ENCODE measurements at places on chromosomes 4 and X. TPM values are rescaled to one million over a fixed set of nuclear protein-coding genes. Genes with fewer than 3 reads are reported as not detected.

DNA sequence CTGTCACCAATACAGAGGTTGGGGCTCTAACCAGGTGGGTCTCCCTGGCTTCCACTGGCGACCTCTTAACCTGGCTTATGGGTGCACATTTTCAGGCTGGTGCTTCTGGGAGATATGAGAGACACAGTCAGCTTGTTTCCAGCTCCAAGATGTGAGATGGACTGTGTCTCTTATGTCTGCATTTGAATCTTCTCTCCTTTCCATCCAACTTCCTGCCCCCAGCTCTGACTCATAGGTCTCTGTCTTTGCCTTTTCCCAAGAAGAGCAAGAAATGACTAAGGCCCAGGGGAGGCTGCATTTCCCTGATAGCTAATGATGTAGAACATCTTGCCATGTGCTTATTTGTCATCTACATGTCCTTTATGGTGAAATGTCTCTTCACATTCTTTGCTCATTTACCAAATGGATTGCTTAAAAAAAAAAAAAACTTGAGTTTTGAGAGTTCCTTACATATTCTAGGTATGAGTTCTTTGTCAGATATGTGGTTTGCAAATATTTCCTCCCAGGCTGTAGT, 3.2 kb upstream of the UXT start:
- no peak for ATAC-seq

DNA sequence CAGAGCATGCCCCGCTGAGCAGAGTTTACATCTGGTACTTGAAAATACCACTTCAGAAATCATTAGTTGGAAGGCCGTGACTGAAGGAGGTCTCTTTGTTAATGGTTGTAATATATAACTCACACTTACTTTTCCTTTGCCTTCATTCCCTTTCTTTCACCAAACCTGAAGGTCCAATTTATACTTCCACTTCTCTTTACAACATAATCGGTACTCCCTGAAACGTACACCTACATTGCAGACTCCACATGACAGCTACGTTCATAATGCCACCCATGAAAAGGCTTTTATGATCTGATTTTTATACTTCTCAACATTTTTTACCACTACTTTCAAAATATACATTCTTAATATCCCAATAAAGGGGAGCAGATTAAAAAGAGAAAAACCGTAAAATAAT, 298.7 kb downstream of the C4orf33 start:
- no peak for ATAC-seq

- ATAC-seq = no peak
Measured at GRCh38 chr4:122383341-122383740, 4.5 kb downstream of the ADAD1 start.

- no peak for ATAC-seq
Measured at GRCh38 chr4:71141125-71141524, 147.7 kb downstream of the DCK start.

DNA sequence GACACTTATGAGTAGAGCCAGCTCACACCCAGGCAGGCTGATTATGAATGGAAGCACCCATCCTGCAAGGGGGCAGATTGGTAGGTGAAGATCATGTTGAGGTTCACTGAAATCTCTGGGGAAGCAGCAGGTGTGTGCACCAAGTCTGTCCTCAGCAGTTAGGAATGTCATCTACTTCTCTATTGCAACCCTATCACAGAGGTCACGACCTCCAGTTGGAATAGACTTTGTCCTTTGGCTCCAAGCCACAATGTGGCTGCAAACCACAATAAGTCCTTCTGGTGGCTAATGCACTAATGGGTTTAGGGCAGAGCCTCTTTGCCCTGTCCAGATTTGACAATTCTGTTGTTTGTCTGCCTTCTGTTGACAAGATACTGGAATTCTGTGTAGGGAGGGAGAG, 1056.7 kb downstream of the PCDH19 start:
- ATAC-seq = no peak

GRCh38 chr4:113844369-113844768, 82.8 kb upstream of the CAMK2D start:
- ATAC-seq = no peak

Gene DCX
- total RNA-seq = not detected

All from gastroesophageal sphincter (tissue), 4 donors.